ENCODE measurements at places on chromosomes 16 and 17.

DNA sequence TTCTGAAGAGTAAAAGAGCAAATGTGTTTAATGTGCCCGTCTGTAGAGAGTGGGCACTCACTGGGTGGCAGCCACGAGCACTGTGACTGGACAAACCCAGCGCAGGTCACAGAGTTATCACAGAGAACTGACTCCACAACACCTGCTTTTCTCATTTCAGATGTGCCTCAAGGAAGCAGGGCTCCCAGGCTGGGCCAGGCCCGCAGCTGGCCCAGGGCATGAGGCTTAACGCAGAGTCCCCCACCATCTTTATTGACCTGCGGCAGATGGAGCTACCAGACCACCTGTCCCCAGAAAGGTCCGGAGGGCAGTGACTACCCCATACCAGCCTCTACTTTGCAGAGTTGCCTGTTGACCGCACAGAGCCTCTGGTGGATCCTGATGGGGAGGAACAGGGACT is 11.9 kb downstream of the DNAAF8 start:
- DNase-seq, result no peak

GRCh38 chr16:68072038-68072695 is 13.0 kb upstream of the NFATC3 start:
- no peak for DNase-seq

GRCh38 chr17:18285296-18285695 is 24.8 kb downstream of the MIEF2 start:
- no peak for DNase-seq

GRCh38 chr16:53910990-53911389 is 207.0 kb downstream of the FTO start:
- DNase-seq, result no peak

DNA sequence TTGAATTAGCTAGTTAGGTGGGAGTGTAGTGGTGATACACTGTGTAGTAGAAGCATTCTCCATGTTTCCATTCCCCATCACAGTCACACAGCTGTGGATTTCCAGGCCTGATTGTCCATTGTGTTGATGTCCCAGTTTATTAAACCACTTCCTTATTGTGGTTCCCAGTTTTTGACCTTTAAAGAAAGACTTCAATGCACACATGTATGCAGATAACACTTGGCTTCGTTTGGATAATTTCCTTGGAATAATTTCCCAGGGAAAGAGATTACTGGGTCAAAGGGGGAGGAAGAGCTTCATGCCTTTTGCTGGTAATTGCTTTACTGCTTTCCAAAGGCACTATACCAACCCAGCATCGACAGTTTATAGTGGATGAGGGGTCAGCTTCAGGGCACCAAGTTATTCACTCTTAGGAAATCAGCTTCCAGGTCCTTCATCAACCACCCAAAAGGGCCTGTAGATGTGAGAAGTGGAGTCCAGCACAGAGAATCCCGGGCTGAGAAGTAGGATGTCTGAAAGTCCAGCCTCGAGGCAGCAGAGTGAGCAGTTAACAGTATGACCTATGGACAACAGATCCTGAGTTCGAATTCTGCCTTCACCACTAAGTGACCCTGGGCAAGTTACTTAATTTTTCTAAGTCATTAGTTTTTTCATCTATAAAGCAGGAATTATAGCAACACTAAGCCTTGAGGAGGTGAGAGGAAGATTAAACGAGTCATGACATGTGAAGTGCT is 31.3 kb upstream of the TNS4 start:
- DNase-seq, result no peak

- DNase-seq, result no peak
Measured at GRCh38 chr17:50028736-50029120, 27.2 kb upstream of the ITGA3 start.

GRCh38 chr16:48117217-48118105 is 38.3 kb downstream of the ABCC12 start:
- peak; percentile 45 for DNase-seq

DNA sequence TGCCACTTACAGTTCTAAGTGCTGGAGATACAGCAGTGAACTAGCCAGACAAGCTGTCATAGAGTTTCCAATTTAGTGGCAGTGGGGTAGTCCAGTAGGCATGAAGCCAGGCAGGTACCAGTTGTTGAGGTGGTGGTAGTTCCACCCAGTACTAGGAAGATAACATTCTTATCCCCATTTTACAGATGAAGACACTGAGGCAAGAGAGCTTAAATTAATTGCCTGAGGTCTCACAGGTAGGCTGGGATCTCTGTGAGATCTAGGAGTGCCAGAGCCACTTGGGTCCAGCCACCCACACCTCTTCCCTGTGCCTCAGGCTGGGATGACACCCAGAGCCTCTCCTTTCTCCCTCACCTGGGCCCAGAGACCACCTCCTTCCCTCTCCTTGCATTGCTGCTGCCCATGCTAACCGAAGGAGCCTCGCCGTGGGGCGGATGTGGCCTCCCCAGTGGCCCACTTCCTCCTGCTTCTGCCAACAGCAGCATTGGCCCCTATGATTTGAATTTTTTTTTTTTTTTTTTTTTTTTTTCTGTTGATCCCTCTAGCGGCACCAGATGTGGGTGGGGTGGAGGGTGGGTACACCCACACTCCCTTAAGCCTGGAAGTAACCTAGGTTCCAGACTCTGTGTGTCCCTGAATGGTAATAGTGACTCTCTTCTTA is 114.0 kb downstream of the PRKCB start:
- DNase-seq, result no peak

DNA sequence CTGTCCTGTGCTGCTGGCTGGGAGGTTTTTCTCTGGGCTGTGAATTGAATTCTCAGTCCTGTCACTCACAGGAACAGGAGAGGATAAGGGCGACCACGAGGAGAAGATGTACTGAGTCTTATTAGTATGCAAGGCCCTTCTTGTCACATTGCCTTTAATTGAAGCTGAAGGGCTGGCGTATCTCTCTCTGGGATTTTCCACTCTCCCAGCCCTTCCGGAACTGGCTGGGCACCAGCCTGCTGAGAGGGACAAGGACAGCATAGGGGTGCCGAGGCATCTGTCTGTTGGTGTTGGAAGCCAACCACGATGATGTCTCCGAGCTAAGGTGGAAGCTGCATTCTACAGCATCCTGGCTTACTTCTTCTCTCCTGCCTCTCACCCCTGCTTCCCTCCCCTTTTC is 33.2 kb downstream of the GPRC5B start:
- no peak for DNase-seq

DNA sequence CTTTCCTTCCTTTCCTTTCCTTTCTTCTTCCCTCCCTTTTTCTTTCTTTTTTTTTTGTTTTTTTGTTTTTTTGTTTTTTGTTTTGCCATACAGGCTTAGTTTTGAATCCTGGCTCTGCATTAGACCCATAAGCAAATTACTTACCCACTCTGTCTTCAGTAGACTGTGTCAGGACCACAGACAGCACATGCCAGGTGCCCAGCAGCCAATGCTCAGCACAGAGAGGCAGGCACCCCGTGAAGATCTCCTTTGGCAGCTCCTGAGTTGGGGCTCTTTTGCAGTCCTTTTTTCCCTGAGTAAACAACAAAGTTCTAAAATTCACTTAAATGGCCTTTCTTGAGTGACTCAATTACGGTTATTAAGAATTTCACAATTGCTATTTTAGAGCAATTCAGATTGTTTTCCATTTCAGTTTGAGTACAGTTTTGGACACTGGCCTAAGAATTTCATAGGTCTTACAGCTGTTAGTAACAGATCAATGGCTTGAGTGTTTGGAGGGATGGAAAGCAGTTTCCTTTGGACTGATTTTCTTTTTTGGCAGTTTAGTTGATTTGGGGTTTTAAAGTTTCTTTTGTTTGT is 26.2 kb upstream of the SLC5A11 start:
- DNase-seq, result no peak

DNA sequence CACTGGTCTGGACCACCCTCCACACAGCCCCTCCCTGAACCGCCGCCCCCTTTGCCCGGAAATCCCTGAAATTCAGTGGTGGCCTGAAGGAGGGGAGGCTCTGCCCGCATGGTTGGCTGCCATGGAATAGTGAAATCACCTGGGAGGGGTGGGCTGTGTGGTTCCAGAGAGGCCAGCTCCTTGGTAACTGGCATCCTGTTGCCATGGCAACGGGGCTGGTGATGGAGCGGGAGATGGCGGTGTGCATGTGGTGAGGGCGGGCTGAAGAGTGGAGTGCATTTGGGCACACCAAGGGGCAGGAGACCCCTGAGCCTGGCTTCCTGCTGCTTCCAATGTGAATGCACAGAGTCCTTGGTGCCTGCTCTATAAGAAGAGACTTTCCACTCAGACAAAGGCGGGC is 2.4 kb downstream of the EFNB3 start:
- DNase-seq, result no peak

GRCh38 chr17:7588553-7589203 is 1.2 kb downstream of the SOX15 start:
- no peak for DNase-seq

DNA sequence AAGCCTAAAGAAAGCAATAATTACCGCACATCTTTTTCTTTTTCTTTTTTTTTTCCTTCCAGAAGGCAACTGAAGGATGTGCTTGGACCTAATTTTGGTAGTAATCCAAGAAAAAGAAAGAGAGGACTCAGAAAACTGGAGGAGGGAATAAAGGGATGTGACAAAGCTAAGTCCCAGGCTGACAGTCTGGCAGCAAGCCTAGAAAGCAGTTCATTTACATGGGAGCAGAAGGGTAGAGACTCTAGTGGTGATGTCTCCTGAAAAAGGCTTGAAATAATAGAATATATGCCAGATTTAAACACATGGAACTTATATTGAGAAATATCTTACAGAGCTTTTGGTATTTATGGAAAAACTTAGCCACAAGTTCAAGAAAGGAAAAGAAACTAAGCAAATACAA is 101.0 kb upstream of the SHISA6 start:
- DNase-seq, result peak; percentile 70

GRCh38 chr17:47176389-47176826 is 12.7 kb downstream of the CDC27 start:
- DNase-seq, result no peak

GRCh38 chr16:88938777-88939244 is 38.2 kb downstream of the CBFA2T3 start:
- no peak for DNase-seq

- no peak for DNase-seq
Measured at GRCh38 chr17:39151943-39152818, 744 bp upstream of the PLXDC1 start.

- DNase-seq, result no peak
Measured at GRCh38 chr16:79171504-79171903, 429.0 kb downstream of the MAF start.

DNA sequence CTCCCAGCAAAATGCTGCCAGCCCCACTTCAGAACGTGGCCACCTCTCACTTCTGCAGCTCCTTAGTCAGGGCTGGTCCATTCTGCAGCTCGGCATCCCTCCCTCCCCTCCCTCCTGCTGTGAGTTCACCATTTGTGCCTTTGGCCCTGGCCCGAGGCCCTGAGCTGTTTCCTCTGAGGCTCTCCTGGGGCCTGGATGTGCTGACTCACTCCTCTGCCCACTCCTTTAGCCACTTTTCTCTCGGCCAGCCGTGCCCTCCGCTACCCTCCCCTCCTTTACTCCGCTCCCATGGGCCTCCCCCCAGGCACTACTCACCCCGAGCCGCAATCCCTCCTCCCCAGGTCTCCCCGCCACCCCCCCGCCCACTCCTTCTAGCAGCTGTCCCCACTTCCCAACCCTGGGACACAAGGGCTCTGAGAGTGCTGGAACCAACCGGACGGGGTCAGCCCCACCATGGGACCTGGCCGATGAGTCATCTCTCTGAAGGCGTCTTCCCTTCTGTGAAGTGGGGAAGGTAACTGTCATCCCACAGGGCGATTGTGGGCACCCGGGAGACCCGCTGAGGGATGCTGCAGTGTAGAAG is 11.5 kb downstream of the KCNG4 start:
- no peak for DNase-seq

DNA sequence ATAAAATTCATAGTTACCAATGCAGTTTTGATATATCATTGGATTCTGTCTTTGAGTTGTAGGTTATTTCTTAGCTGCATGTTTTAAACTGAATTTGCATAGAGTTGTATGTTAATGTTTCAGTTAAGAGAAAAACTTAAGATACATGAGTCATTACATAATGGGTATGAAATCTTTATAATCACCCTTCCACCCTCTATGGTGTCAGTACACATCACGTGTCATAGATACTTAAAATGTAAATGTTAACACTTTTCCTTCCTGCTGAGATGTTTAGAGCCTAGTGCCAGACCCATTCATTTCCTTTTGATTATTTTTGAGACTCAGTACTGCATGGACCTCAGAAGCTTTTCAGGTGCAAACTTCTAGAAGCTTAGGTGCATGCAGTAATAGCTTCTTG is 20.5 kb downstream of the ZNF207 start:
- no peak for DNase-seq

- DNase-seq, result no peak
Measured at GRCh38 chr16:30757316-30757715, 4.5 kb downstream of the CFAP119 start.

DNA sequence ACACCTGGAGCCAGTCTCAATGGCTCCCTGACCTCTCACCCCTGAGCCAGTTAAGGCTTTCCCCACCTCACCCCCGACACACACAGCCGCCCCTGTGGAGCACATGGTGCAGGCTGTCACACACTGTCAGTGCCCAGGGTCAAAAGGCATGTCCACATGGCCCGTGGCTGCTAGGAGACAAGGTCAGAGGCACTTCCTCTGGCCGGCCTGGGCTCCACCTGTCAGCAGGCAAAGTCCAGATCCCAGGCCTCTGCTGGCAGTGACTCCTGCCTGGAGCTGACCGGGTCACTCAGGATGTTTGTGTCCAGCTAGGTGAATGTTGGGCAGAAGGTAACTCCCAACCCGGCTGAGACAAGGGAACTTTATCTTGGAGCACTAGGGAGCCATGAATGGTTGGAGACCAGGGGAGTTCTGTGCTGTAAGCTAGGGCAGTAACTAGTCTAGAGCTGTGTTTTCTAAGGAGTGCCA is 6.0 kb downstream of the SREBF1 start:
- no peak for DNase-seq

DNA sequence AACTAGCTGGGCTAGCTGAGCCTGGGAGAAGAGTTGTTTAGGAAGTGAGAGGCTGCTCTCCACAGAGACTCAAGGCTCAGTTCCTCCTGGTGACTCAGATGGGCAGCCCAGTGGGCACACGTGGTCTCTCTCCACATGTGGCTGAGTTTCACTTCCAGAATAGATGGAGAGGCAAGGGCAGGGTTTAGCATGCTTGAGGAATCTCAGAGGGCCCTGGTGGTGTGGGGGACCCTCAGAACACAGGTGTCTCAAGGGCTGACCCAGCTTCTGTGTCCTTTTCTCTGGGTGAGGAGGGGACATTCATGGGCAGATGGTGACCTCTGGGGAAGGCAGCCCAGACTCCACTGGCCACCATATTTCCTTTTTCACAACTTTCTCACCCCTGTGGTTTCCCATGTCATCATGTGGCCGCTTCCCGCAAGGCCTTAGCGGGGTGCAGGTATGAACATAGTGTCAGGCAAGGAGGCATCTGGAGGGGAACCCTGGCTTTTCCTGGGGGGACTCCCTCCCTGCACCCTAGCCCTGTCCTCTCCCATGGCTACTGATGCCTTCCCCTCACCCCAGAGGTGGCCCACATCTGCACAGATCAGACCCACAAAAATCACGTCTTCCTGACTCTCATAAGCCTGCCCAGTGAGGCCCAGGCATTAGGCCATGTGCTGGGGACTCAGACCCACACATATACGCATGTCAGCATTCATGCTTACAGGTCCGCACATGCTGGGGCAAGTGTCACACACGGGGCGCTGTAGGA is 3.3 kb downstream of the GRN start:
- no peak for DNase-seq

- DNase-seq, result no peak
Measured at GRCh38 chr17:18121144-18121910, 12.8 kb downstream of the MYO15A start.

Measured in left kidney (tissue), 8 donors.